Fibroblast of pulmonary artery (primary cell): ENCODE measurements at places on chromosomes 7 and 10.

DNA sequence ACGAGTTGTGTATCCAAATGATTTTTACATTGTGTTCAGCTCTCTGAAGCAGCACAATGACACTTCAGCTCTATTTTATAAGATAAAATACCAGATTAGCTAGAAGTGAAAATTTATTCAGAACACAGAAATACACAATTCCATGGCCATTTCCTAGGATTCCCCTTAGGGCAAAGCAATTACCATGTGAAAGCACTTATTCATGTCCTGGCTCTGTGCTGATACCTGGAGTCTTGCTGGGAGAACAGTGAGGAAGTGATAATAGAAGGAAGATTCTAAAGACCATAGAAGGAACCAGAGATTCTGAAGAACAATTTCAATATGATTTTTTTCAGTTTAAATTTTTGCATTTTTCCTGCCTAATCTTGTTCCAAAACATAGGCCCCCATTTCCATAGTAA lies 657.4 kb upstream of the ZWINT start:
- no peak for DNase-seq

DNA sequence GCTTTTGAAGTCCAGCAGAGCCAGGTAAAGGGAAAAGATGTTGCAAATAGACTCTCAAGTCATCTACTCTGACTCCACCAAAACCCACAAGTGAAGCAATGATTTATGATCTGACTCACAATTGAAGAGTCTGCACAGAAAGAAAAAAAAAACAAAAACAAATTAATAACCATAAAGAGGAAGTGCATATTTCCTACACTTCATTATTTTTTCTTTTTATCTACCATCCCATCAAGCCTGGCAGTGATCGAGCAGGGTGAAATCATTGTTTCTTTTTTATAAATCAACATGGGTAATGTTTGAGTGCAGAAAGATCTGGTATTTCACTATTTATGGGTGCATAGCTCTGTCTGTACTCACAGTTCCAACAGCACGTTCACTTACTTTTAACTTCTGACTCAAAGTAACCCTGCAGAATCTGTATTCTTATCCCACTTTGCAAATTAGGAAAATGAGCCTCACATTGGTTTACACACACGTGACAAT lies 829.0 kb downstream of the TNS3 start:
- peak; percentile 57 for DNase-seq

GRCh38 chr7:49852619-49853462 lies 79.4 kb downstream of the VWC2 start:
- peak; percentile 52 for DNase-seq

- DNase-seq, result no peak
Observed at GRCh38 chr10:21208666-21209316, 311.7 kb upstream of the NEBL start.

- DNase-seq, result no peak
Observed at GRCh38 chr10:72730479-72730878, 38.5 kb downstream of the MCU start.
